ENCODE measurements at places on chromosomes 7 and 10.

GRCh38 chr7:3194501-3195141, 106.4 kb upstream of the SDK1 start:
- peak; percentile 47 for DNase-seq

DNA sequence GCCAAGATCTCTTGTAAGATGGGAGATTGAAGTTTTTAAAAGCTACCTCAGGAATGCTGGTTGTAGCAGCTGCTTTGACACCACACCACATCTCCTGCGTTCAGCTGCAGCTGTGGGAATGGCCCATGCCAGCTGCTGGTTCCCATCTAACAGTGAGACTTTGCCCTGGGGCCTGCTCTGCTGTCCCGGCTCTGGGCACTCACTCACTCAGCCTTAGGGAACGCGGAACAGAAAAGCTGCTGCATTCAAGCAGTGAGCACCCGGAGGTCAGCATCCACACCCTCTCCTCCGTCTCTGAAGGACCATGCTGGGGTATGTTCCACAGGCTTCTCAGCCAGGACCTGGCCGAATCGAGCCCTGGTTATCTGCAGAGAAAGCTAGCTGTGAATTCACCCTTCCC, 197.1 kb upstream of the CXCL12 start:
- no peak for DNase-seq

DNA sequence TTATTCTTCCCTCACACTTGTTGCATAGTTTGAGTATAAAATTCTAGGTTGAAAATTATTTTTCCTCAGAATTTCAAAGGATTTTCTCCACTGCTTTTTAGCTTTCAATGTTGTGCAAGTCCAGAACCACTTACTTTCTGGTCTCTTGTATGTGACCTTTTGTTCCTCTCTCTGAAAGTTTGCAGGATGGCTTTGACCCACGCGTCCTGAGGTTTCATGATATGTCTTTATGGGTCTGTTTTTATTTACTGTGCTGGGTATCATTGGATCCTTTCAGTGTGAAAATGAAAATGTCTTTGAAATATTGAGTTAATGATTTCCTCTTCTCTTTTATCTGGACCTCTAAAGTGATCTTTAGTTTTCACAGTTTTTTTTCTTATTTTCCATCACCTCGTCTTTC, 38.5 kb downstream of the C1GALT1 start:
- DNase-seq: no peak

DNA sequence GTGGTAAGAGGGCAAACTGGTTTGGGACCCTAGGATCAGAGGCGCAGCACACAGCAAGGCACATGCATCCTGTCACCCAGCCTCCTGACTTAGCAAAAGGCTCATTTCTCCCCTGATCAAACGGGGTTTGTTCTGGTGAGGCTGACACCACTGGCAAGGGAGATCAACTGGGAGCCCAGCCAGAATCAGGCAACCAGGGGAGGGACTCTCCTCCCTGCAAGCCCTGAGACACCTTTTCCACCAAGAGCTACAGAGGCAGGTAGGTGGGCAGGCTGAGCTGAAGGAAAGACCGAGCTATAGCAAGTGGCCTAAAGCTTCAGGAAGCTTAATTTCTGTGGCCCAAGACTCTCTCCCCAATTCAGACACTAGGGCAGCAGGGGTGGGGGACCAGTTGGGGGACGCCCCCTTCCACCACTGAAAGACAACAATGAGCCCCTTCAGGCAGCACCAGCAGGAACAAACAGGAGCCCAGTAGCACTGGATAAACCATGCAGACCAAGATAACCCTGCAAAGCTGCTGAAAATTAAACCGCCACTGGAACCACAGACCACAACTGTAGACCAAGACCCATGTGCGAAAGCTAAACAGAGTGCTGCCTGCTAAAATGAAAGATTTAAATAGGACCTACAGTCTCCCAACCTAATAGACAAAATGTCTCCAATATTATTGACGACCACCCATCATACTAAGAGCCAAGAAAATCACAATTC, 27.1 kb upstream of the SAR1A start:
- no peak for DNase-seq

GRCh38 chr7:104983076-104983577, 30.9 kb upstream of the KMT2E start:
- no peak for DNase-seq

- no peak for DNase-seq
Measured at GRCh38 chr10:124072106-124072505, 21.3 kb downstream of the CHST15 start.

GRCh38 chr7:90713628-90714027, 117.5 kb downstream of the CDK14 start:
- DNase-seq: no peak

All from fibroblast of the conjunctiva (primary cell).